CD4-positive, alpha-beta memory T cell (primary cell): ENCODE measurements at places on chromosomes 13 and 19.

GRCh38 chr19:15701757-15702533, 25.9 kb upstream of the OR10H2 start:
- DNase-seq, result no peak

GRCh38 chr19:21463449-21464105, 41.8 kb upstream of the ZNF429 start:
- no peak for DNase-seq

DNA sequence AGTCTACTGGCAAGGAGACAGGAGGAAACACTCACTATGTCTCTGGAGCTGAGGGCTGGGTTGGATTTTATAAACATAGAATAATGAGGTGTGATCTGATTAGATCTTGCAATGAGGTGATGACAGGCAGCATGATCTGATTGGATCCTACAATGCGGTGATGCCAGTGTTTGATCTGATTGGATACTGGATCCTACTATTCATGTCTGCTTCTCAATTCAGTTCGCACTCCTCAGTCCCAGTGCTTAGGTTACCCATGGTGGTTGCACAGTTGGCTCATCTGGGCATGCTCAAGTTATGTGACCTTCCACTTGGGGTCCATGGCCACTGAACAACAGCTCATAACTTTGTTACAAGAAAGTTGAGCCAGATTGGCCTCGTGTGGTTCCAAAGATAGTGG, 469.5 kb downstream of the TSHZ3 start:
- DNase-seq, result no peak

- no peak for DNase-seq
These were observed 5.3 kb upstream of the EPSTI1 start for GRCh38 chr13:42997381-42997780.

DNA sequence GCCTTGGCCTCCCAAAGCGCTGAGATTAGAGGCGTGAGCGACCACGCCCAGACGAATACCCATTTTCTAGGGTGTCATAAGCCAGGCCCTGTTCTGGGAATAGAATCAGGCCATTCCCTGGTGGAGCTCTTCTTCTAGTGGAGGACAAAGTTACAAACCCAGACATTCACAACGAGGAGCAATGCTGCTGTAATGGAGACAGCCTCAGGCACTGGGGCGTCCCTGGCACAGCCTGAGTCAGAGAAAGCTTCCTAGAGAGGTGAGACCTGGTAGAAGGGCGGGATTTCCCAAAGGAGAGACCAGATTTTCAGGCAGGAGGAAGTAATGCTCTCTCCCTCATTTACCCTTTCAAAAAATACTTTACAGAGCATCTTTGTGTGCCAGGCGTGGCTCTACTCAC, 12.7 kb downstream of the PRKCG start:
- no peak for DNase-seq

DNA sequence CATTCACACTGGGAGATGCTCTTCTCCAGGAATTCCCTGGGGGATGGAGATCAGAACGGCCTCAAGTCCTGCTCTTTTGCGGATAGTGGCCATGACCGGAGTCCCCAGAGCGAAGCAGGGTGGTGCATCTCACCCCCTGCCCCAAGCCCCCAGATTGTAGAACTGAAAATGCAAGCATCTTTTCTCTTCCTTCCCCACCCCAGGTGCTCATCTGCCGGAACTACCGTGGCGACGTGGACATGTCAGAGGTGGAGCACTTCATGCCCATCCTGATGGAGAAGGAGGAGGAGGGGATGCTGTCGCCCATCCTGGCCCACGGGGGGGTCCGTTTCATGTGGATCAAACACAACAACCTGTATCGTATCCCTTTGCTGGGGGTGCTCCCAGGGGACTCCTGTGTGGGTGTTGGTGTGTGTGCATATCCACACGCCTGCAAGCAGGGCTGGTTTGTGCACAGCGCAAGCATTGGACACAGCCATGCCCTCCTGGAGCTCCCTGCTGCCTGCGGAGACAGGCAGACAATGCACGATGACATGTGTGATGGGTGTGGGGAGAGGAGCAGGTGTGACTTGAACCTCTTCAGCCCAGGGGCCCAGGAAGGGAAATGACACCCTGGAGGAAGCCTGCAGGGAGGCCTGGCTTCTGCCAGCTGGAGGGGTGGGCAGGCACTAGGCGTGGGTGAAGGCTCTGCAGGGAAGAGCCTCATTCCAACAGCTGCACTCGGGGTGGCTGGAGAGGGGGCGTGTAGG, 5.7 kb downstream of the AP1M1 start:
- no peak for DNase-seq

DNA sequence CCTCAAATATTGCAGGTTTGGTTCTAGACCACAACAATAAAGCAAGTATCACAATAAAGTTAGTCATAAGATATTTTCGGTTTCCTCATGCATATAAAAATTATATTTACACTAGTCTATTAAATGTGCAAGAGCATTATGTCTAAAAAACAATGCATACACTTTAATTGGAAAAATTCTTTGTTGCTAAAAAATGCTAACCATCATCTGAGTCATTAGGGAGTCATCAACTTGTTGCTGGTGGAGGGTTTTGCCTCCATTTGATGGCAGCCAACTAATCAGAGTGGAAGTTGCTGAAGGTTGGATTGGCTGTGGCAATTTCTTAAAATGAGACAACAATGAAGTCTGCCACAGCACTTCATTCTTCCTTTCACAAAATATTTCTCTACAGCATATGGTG, 422.3 kb upstream of the GPC6 start:
- DNase-seq, result no peak

- DNase-seq, result no peak
These were observed 261 bp downstream of the FARP1 start for GRCh38 chr13:98143157-98143553.

DNA sequence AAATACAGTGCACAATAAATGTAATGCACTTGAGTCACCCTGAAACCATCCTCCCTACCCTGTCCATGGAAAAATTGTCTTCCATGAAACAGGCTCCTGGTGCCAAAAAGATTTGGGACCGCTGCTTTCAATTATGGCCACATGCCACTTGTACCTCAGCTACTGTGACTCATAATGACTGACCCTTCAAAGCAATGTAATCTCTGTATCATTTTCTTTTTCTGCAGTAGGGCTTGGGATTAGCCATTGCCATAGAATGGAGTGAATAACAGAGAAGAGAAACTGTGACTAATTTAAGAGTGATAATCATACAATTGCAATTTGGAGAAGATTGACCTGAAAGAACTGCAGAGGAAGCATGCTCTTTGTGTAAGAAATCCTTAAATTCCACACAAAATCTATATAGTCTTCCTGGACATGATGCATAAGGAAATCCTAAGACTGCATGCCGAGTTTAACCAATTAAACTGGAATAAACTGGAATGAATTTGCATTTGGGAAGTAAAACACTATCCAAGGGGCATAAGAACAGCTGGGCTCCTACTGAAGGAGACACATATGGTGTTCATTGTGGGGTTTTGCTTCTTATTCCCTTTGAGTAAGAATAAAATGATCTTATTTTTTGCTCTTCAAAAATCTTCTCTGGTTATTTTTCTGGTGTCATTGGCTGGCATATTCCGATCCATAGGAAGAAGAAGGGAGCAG, 59.5 kb upstream of the SLC7A1 start:
- DNase-seq, result no peak

GRCh38 chr13:38590796-38591507, 95.9 kb upstream of the FREM2 start:
- no peak for DNase-seq

DNA sequence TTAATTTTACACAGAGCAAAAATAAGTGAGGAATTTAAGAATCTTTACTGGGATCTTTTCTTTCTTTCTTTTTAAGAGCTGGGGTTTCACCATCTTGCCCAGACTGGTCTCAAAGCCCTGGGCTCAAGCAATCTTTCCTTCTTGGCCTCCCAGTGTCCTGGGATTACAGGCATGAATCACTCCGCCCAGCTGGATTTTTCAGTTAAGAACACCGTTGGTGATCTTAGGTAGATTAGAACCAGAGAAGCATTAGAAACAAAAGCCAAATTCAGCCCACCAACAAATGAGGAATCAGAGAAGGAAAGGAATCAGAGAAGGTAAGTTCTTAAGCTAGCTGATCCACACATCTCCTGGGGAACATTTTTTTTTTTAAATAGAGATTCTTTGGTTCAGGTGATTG, 34.2 kb downstream of the EPSTI1 start:
- DNase-seq, result no peak

GRCh38 chr19:46697204-46697960, 19.5 kb downstream of the PRKD2 start:
- DNase-seq, result no peak

- DNase-seq, result peak; percentile 70
These were observed 8.7 kb downstream of the HOMER3 start for GRCh38 chr19:18932216-18932841.

- DNase-seq, result no peak
These were observed 64.9 kb downstream of the KL start for GRCh38 chr13:33080972-33081590.
